ENCODE measurements at places on chromosomes 13 and 19. TPM values are rescaled to one million over a fixed set of nuclear protein-coding genes. Genes with fewer than 3 reads are reported as not detected.

SBSN gene
- not detected for total RNA-seq

POU4F1 gene
- not detected for total RNA-seq

KLK14 gene
- total RNA-seq, result not detected

DNA sequence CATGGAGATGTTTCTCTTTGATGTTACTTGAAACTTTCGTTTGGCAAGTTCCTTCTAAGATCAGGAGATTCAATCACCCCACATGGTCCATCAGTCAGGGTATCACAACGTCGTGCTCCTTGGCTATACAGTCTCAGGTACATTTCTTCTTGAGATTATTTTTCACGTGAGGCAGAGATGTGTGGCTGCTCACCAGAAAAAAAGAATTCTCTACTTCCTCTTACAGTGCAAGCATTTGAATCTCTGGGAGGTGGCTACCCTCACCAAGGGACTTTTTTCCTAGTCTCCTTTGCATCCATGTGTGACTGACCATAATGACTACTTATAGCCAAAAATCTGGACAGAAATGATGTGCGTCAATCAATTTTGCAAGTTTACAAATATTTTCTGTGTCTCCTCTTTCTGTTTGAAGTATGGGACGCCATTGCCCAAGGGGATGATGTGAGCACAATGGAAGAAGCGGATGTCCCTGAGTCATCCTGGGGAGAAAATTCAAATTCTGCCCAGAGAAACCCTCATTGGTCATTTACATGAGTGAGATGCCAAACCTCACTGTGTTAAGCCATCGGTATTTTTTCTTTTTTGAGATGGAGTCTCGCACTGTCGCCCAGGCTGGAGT, 8.6 kb upstream of the LAIR2 start:
- DNase-seq, result no peak

DNA sequence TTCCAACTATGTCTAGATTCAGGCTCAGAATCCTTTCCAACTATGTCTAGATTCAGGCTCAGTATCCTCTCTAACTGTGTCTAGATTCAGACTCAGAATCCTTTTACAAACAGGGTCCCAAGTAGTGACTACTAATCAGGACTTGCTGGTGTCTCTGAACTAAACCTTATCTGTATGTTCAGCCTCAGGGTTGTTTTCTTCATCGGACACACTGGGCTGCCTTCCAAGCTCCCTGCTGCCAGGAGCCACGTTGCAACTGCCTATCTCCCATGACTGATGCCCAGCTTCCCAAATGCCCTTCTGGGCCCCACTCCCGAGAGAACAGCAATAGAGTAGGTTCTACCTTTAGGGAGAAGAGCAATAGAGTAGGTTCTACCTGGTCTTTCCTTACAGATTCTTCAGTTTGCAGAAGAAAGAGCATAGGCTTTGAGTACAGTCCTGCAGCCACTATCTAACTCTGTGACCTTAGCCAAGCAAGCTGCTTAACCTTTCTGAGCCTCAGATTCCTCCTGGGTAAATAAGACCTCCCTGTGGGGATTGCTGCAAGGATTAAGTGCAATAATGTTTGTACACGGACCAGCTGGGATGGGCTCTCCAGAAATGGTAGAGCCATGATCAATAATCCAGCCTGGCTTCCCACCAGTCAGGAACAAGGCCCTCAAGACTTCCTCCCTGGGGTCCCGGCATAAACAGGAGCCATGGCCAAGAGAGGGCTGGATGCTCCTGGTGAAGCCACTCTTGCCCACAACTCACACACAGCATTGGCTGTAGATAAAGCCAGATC, 61.5 kb downstream of the ZIC5 start:
- no peak for DNase-seq

DNA sequence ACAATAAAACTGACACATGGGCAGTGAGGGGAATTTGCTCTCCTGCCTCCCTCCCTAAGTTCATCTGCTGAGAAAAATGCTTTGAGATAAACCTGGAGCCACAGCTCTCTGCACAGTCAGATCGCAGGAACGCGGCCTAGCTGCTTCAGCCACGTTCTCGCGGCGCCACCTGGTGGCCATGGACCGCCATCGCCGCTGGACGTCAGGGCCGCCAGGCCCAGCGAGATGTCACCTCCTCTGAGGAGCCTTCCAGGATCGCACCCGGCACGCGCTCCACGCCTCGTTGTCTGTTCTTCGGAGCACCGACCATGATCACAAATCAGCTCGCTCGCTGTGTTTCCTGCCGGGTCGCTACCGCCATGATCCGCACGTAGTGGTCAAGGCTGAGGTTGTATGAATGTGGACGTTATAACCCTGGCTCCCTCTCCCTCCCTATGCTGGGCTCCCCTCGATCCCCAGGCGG, 20.6 kb upstream of the USP29 start:
- DNase-seq, result no peak

- no peak for DNase-seq
These were observed 463.8 kb downstream of the ITGBL1 start for GRCh38 chr13:101916108-101916774.

DNA sequence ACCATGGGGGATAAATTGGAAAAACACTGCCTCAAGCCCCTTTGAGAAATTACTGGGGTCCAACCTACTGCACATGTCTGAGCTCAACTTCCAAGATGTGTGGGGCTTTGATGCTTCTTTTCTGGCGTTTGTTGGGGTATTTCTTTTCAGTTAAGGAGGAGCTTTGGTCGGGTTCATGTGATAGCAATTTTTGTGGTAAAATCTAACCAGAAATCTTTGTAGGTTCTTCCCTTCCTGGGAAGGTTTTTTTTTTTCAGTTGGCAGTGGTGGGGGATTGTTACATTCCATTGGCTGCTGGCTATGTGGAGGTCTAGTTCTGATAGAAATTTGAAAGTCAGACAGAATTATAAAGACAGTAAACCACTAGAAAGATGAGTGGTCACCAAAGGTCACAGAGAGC, 327.8 kb downstream of the ATP8A2 start:
- no peak for DNase-seq

GRCh38 chr13:39825886-39826285, 170.4 kb downstream of the COG6 start:
- no peak for DNase-seq

- no peak for DNase-seq
These were observed 98.6 kb downstream of the GADD45B start for GRCh38 chr19:2574478-2574931.

DNA sequence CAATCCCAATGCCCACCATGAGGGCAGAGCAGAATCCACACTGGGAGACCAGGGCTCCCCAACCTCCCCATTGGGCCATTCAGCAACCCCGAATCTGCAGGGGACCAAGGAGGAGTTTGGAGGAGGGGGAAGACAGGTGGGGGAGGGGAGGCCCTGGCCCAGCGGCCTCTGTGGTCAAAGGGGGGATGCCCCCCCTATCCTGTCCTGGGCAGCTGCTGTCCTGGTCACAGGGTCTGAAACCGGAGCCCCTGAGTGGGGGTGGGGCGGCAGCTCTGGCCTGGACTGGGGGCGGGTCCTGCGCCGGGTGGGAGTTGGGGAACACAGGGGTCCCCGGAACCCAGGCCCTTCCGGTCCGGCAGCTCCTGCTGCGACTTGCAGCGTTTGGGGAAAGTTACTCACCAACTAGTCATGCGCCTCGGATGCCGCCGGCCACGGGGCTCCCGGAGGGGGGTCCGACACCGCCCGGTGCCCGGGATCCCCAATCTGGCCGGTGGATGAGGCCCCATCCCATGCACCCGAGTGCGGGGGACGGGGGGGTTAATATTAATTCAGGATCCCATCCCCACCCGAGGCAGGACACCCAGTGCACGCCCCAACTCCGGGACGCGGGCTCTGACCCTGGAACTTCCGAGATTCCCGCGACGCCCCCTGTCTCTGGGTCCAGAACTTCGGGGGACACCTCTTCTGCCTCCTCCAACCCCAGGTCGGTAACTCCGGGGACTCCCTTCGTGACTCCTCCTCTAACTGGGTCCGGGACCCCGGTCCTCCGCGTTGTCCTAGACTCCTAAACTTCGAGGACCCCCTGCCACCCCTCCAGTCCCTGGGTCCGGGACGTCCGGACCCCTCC, 872 bp downstream of the HOMER3 start:
- peak; percentile 93 for DNase-seq

- DNase-seq, result no peak
These were observed 13.6 kb upstream of the ZNF14 start for GRCh38 chr19:19746286-19747213.

- DNase-seq, result peak; percentile 50
These were observed 4.8 kb upstream of the TM9SF2 start for GRCh38 chr13:99496184-99497142.
